ENCODE measurements at places on chromosomes 7 and 10.
A peak's percentile ranks its signal among the peaks of the same experiment; 100 is the strongest.

GRCh38 chr7:133572843-133573242, 320.0 kb downstream of the EXOC4 start:
- DNase-seq = no peak

DNA sequence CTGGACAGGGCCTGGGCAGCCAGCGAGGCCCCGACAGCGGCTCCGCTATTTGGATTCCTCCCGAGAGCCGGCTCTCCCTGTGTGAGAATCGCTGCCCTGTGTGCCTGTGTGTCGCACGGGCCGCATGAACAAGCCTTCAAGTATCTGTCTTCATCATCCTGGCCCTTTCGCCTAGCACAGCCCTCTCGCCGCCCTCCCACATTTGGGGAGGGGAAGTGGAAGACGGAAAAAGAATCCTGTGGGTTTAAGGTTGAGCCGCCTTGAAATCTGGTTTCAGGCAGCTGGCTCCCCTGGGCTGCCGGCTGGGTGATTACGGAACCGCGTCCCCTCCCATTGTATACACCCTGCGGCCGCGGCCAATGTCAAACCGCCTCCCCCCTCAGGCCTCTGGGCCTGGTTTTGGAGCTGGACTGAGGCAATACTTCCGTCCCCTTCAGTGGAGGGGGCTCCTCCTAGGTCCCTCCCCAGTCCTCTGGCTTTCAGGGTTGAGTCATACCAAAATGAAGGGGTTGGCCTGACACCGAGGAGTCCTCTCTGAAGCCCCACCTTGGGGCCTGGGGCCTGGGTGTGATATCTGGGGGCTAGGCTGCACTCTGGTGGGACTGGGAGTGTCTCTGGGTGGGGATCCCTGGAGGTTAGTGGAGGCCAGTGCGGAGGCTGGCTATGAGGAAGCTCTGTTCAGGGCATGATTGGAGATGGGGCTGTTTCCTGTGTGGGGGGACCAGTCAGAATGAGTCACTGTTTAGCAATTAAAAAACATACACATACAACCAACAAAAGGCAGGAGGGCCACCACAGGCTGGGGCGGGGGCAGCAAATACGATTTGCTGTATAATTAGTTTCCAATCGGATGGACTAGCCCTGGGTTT, 1.7 kb downstream of the TRIM8 start:
- peak; percentile 89 for DNase-seq

- no peak for DNase-seq
Observed at GRCh38 chr10:88852327-88852726, 683 bp upstream of the ANKRD22 start.

GRCh38 chr10:75460059-75460458, 28.6 kb downstream of the LRMDA start:
- no peak for DNase-seq

GRCh38 chr7:66362136-66362535, 157.0 kb downstream of the TPST1 start:
- no peak for DNase-seq

GRCh38 chr7:104804696-104805095, 209.3 kb upstream of the KMT2E start:
- DNase-seq = no peak

- DNase-seq = no peak
Observed at GRCh38 chr7:95503271-95504131, 17.8 kb downstream of the ASB4 start.

DNA sequence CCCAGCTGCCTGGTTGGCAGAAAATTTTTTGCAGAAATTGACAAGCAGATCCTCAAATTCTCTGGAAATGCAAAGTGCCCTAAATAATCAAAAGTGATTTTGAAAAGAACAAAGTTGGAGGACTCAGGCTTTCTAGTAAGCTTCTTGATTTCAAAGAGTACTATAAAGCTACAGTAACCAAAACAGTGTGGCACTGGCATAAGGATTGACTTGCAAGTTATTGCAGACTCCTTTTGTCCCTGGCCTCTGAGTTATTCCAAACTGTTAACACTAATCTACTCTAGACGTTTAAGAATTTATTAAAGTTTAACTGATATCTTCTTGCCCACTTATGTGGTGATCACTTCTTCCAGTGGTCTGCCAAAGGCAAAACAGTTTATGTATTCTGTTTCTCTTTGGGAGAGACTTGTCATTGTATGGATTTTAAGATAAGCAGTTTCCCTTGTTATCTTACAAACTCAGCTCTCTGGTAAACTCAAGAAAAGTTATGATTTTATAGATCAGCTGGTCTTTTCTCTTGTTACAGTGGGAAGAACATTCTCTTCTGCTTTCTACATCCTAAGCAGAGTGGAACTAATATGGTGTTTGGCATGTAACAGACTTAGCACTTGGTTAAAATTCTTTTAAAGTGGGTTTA, 41.4 kb downstream of the LOXL4 start:
- no peak for DNase-seq

- no peak for DNase-seq
Observed at GRCh38 chr10:21832821-21833130, 170.8 kb downstream of the DNAJC1 start.

GRCh38 chr7:19665399-19666008, 43.3 kb downstream of the POLR1F start:
- DNase-seq = peak; percentile 13

- DNase-seq = no peak
Observed at GRCh38 chr7:73602721-73603651, 21.3 kb downstream of the MLXIPL start.

GRCh38 chr7:35993113-35993512, 159.9 kb upstream of the EEPD1 start:
- DNase-seq = no peak

GRCh38 chr10:91745090-91745831, 53.0 kb upstream of the TNKS2 start:
- no peak for DNase-seq

GRCh38 chr7:105402221-105403095, 13.7 kb upstream of the SRPK2 start:
- no peak for DNase-seq

- no peak for DNase-seq
Observed at GRCh38 chr10:71880425-71881306, 29.6 kb upstream of the PSAP start.

- DNase-seq = no peak
Observed at GRCh38 chr10:92552310-92552709, 21.6 kb downstream of the IDE start.

DNA sequence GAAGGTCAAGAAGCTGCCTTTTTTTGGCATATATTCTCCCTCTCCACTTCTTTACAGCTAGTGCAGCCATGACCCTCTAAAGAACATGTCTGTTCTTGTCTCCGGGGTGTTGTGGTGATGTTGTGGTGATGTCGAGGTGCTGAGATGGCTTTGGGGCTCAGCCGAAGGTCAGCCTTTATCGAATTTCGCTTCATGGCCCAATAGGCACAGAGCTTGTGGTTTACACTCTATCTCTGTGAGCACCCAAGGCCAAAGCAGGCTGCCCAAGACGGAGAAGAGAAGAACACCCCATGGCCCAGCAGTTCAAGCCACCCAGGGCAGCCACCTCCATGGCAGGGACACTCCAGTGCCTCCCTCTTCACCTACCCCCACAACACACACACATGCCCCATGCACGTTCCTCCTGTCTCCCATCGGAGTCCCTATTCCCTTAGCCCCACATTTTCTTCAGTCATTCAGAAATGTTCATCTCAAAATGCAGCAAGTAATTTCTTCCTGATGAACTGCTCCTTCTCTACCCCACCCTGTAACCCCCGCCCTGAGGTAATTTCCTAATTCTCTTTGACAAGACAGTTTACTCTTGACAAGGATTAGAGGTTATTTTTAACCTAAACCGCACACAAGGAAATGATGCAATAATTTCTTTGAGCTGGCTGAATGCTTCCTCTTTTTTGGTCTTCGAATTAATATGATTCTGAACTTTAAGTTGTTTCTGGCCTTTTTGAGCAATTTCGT, 18.6 kb upstream of the ADRB1 start:
- DNase-seq = peak; percentile 31

DNA sequence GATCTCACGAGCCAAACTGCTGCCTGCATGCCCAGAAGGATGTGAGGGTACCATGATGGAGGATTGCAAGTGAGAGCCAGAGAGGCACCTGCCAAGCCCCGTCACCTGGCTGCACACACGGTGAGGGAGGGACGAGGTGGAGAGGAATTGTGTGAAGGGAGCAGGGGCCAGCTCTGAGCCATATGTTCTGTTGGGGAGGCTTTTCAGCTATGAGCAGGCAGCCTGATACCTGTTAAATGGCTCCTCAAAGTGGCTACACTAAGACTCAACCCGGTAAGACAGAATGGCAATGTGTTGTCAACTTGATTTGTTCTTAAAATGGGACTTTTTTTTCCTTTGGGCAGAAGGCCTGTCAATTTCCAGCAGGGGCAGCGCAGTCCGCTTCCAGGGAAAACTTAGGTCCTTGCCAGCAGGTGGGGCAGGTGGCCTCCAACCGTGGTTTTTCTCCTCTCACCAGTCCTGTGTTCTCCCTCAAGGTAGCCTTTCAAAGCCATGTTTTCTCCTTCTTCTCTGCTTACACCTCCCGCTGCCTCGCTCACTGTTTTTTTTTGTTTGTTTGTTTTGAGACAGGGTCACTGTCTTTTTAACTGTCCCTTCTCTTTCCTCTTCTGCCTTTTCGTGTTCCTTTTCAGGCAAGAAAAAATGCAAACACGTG, 57.7 kb upstream of the ZNRF2 start:
- no peak for DNase-seq

DNA sequence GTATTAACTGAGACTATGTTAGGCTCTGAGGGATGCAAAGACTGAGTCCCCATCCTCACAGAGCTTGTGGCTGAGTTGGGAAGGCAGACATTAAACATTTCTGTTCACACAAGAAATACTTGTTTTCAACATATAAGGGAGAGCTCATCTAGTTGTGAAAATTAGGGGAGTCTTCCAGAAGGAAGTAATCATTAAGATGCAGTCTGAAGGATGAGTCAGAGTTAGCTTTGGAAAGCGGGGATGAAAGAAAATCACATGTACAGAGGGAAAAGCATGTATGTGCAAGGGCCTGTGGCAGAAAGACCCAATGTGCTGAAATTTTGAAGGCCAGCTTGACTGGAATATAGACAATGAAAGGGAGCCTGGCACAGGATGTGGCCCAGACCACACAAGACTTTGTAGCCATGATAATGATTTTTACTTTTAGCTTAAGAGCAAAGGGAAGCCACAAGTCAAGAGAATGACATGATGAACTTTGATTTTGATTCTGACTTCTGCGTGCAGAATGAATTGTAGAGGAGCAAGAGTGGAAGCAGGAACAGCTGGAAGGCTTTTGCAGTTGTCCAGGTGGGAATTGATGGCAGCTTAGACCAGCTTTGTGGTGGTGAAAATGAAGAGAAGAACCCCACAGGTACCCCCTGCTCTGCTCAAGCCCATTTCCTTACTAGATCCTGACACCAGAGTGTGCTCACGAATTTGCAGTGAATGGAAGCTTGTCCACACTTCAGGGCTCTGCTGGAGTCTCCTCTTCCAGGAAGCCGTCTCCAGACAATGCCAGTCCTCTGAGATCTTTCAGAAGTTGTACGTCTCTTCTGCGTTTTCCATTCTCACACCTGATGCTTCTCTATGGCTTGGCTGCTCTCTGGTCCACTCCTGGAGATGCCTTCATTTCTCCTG, 115.6 kb downstream of the ATXN7L1 start:
- peak; percentile 35 for DNase-seq

DNA sequence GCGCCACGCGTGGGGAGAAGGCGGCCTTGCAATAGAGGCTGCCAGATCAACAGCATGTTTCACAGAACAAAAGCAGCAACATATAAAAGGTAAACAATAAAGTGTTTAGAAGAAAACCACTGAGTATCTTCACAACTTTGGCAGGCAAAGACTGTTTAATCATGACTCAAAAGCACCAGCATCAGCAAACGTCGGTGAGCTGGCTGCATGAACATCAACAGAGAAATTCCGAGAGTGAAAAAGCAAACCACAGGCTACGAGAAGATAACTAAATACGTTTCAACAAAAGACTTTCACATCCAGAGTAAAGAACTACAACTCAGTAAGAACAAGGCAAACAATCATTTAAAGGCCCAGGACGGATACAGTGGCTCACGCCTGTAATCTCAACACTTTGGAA, 172.0 kb downstream of the MAD1L1 start:
- no peak for DNase-seq

GRCh38 chr7:70498232-70498992, 633.5 kb upstream of the GALNT17 start:
- no peak for DNase-seq

DNA sequence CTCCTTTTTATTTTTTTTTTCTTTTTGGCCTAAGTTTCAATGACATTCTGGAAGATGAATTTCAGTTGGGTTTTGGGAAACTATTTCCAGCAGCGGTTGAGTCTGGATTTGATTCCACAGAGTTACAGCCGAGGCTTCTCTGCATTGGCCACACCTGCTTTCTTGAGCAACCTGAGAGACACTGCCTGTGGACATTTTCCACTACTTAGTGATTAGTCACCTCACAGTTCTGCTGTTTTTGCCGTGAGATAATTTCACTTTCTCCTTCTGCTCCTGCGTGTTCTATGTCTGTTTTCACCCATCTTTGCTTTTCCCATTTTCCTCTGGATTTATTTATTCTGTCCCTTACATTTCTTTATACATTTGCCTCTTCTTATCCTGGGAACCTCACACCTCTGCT, 243.0 kb downstream of the BICC1 start:
- DNase-seq = no peak

DNA sequence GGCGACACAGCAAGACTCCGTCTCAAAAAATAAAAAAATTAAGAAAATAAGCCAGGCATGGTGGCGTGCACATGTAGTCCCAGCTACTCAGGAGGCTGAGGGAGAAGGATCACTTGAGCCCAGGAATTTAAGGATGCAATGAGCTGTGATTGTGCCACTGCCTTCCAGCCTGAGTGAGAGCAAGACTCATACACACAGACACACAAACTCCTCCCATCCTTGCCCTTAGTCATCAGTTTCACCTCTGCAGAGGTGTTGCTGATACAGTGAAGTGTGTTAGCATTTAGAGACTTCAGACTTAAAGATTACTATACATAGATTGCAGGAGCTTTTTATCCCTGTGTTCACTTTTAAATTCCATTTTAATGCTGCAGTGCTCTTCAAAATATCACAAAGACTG, 5.5 kb upstream of the H2AZ2 start:
- DNase-seq = no peak

GRCh38 chr10:65375528-65375927, 1550.3 kb upstream of the LRRTM3 start:
- no peak for DNase-seq

DNA sequence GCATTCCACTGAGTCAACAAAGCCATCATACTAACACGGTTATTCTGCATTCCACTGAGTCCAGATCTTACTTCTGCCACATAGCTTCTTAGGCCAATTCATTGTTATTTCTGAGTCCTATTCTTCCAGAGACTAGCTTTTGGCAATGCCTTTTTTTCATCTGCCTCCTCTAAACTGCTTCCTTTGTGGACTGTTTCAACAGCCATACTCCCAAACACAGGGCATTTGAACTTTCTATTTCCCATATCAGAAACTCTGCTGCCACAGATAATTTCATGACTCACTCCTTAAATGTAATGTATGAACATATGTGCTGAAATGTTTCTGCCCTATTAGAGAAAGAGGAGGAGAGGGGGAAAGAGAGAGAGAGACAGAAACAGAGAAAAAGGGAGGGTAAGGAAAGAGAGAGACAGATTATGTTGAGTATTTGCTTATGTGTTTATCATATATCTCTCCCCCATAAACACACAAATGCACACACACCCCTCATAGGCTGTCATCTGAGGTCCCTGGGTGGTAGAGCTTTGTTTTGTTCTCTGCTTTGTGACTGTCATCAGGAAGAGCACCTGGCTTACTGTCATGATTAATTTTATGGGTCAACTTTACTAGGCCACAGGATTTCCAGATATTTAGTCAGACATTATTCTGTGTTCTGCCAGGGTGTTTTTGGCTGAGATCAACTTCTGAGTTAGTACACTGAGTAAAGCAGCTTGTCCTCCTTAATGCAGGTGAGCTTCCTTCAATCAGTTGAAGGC, 308.0 kb upstream of the KCND2 start:
- DNase-seq = no peak
